ENCODE measurements at places on chromosomes 4 and X.

DNA sequence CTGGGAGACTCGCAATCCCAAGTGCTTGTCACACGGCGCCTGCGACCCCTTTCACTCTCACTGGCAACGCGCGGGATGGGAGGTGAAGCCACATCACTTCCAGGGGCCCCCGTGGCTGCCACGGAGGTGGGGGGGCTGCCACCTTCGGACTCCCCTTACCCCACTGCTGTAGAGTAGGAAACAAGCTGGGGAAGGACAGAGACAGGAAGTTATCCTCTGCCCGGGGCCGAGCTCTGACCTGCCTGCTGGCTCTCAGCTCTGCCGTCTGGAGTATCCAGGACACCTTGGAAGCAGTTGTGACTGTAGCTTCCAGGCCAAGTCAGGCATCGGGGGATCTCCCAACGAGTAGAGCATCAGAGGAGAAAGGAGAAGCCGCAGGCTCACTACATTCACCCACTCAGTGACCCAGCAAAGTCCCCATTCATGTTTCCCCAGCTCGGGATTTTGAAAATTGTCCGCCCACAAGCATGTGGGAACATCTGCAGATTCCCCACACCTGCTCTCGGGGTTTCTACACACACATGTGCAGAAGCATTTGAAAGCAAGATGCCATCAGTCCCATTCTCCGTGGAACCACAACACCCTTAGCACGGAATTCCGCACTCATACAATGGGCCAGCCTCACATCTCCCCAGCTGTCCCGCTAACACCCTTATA is 10.8 kb downstream of the PDZD4 start:
- DNase-seq = no peak

- no peak for DNase-seq
These were observed 56.5 kb upstream of the PROM1 start for GRCh38 chr4:16140231-16140878.

- peak; percentile 50 for DNase-seq
These were observed 403 bp downstream of the SGCB start for GRCh38 chr4:52037689-52038102.

DNA sequence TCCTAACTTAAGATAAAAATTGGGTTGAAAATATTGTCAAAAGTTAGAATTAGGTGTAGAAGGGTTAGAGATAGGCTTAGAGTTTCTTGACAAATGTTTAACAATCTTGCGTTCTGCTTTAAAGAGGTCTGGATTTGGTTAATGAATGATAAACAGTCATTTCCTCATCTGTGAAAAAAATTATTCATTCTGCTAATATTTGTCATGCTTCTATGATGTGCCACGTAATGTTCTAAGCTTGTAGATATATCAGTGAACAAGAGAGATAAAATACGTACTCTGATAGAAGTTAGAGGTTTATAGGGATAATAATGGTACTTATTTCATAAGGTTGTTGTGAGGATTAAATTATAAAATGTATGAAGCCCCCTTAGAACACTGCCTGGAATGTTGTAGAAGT is 443.0 kb upstream of the GALNT7 start:
- DNase-seq = peak; percentile 11

- DNase-seq = no peak
These were observed 28.5 kb downstream of the TRIM61 start for GRCh38 chr4:164948975-164949374.

DNA sequence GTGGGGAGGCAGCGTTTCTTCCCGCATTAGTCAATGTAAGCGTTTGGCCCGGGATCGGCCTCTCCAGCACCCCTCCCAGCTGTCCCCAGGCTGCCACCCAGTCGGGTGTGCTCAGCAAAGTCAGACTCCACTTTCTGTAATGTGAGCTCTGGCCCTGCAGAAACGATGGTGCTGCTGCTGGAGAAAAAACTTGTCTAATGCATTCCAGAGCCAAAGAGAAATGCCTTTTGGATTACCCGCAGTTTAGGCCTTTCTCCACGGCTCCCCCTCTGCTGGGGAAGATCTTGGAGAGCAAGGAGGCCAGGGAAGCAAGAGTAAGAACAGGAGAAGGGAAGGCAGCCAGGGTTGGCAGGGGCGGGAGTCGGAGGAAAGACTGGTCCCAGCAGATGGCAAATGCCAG is 55.2 kb downstream of the ELF4 start:
- DNase-seq = peak; percentile 54

DNA sequence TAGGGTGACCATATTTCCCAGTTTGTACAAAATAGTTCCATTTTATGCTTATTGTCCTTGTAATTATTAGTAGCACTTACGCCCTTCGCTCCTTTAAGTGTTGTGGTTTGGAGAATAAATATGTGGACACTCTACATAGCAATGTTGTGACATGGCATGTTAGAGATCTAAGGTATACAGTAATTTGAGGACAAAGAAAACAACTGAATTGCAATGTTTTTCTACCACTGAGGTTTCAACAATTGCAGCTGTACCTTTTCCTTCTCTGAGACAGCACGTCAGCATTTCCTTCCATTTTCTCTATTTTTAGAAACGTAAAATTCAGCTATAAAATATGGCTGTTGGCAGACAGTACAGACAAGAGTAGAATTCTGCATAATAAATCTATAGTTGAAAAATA is 323.1 kb downstream of the MAPK10 start:
- peak; percentile 49 for DNase-seq

- no peak for DNase-seq
These were observed 250.6 kb upstream of the NDST3 start for GRCh38 chr4:117783716-117784115.

Data from cardiac fibroblast (primary cell).